Right atrium auricular region (tissue), 2 donors: ENCODE measurements at places on chromosomes 12 and 14. TPM values are rescaled to one million over a fixed set of nuclear protein-coding genes. Genes with fewer than 3 reads are reported as not detected.

DNA sequence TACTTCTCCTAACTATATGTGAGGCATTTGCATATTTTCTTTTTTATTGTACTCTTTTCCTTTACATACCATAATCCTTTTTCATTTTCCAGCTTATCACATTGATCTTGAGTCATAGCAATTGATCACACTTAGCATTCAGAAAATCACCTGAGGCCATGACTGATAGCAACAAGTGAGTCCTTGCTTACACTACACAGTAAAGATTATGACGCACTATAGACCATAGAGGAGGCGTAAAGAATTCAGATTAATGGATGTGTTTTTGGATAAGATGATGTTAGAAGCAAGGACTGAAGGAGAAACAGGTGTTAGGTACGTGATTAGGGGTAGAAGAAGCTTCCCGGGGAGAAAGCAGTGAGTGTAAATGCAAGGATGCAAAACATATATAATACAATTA lies 637.7 kb downstream of the ETNK1 start:
- H3K36me3 ChIP-seq, result no peaks in the 10 kb centered on the region
- no peaks in the 10 kb centered on the region for H3K4me1 ChIP-seq
- H3K4me3 ChIP-seq, result no peak overlapping the region
- H3K27me3 ChIP-seq, result no peaks in the 10 kb centered on the region
- no peak for DNase-seq

- H3K4me1 ChIP-seq, result peaks cover 4% of the 10 kb centered on the region
- no peak overlapping the region for H3K4me3 ChIP-seq
- DNase-seq, result no peak
- no peaks in the 10 kb centered on the region for H3K36me3 ChIP-seq
Observed at GRCh38 chr12:130456375-130457199, 118.9 kb downstream of the PIWIL1 start.

DNA sequence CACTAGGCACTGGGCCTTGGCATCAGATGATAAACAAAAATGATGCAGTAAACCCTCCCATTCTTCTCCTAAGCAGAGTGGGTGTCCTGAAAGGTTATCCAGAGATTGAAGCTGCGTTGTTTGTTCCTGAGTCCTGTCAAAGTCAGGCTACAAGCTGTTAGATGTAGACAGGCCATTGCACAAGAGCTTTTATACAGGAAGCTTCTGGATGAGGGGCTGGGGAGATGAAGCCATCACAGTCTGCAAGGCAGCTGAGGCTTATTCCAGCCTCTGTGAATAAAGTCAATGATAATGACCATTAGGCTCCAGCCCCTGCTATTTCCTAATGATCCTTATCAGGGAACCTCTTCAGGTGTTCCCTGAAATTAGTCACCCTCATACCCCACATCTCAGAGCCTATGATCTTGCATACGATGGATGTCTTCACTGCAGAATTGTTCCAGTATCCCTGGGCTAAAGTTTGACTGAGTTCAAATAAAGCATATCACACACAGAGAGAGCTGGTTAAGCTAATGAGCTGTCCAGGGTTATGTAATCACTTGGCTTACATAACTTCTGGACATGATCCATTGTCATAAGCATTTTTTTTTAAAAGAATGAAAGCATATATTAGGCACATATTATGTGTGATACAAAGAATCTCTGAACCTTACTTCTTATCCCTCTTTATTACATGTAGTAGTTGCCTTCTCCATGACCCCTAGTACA lies 337.1 kb upstream of the OR4E1 start:
- H3K36me3 ChIP-seq, result no peaks in the 10 kb centered on the region
- H3K27ac ChIP-seq, result peak overlapping the region; percentile 16
- no peaks in the 10 kb centered on the region for H3K4me1 ChIP-seq
- DNase-seq, result no peak
- no peaks in the 10 kb centered on the region for H3K27me3 ChIP-seq
- H3K4me3 ChIP-seq, result no peak overlapping the region

DNA sequence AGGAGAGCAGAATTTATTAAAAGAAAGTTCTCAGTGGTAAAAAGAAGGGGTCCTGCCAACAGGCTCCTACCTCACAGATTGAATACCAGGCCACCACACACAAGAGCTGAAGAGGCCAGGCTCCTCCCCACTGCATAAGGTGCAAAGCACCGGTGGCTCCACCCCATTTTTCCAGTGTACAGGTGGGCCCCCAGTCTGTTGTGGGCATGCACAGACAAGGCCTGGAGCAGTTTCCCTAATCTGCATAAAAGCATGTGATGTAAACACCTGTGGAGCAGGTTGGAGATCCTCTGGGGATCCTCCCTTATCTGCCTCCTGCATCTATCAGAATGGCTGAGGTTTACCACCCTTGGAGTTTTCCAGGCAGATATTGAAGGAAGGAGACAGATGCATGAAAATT lies 45.7 kb upstream of the PDZRN4 start:
- H3K27ac ChIP-seq, result no peak overlapping the region
- no peaks in the 10 kb centered on the region for H3K27me3 ChIP-seq
- no peaks in the 10 kb centered on the region for H3K36me3 ChIP-seq
- no peak overlapping the region for H3K4me3 ChIP-seq
- no peak for DNase-seq

DNA sequence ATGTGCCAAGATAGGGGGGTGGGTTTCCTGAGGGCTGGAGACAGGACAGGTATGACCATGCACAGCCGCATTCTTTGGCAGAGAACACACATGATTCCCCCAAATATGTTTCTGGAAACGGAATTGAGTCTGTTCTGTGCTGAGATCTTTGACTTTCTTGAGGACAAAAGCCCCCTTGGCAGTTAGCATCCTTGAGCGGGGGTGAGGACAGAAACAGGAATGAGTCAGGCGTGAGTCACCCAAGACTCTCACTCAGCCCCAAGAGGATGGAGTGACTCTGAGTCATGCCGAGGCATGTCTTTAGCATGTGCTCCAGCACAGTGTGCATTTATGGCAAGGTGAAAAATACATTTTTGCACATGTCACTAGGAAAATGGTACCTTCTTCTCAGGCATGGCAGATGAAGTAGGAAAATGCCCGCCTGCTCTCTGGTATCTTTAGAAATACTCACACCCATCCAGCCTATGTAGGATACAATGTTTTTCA lies 52.1 kb downstream of the DAD1 start:
- no peak overlapping the region for H3K4me3 ChIP-seq
- no peaks in the 10 kb centered on the region for H3K36me3 ChIP-seq
- peak; percentile 81 for DNase-seq
- no peaks in the 10 kb centered on the region for H3K4me1 ChIP-seq
- H3K27me3 ChIP-seq, result no peaks in the 10 kb centered on the region

DNA sequence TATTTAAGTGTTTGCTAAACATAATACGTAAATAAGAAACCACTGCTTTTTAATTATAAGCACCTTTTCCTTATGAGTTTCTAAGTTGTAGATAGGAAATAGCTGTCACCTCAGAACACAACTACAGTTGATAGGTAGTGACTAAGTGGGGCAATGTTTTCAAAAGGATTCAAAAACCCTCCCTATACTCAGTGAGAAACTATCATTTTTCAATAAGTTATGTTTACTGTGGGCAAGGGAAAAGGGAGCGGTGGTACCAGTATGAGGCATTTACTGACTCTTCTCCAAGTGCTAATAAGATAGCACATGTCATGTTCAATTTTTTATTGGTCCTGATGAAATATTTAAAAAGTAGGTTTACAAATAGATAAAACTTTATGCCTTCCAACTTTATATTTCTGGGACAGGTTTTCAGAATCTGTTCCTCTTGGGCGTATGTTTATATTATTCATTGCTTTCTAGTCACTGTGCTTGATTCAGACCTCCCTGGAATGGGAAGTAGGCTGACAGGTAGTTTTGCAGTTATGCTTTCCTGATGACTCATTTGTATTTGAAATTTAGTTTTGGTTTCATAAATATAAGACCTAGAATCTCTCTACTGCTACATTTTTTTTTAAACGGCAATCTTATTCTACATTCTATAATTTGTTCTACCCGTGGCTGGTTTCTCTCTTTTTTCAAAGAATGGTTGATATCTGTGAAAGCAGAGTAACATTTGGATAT lies 153.1 kb downstream of the TMEM117 start:
- H3K27me3 ChIP-seq, result no peaks in the 10 kb centered on the region
- no peak overlapping the region for H3K27ac ChIP-seq
- H3K4me3 ChIP-seq, result no peak overlapping the region
- H3K4me1 ChIP-seq, result no peaks in the 10 kb centered on the region
- H3K36me3 ChIP-seq, result no peaks in the 10 kb centered on the region
- no peak for DNase-seq

- DNase-seq, result no peak
- no peaks in the 10 kb centered on the region for H3K27me3 ChIP-seq
- H3K27ac ChIP-seq, result peak overlapping the region; percentile 45
- no peak overlapping the region for H3K4me3 ChIP-seq
Observed at GRCh38 chr12:22321018-22321605, 13.4 kb downstream of the ST8SIA1 start.

The RGS6 gene
- 12.1 TPM for total RNA-seq

The CD63 gene
- 1,122 TPM for total RNA-seq
